Germinal center (tissue), 1 donor: ENCODE measurements at places on chromosomes 3 and 15.

DNA sequence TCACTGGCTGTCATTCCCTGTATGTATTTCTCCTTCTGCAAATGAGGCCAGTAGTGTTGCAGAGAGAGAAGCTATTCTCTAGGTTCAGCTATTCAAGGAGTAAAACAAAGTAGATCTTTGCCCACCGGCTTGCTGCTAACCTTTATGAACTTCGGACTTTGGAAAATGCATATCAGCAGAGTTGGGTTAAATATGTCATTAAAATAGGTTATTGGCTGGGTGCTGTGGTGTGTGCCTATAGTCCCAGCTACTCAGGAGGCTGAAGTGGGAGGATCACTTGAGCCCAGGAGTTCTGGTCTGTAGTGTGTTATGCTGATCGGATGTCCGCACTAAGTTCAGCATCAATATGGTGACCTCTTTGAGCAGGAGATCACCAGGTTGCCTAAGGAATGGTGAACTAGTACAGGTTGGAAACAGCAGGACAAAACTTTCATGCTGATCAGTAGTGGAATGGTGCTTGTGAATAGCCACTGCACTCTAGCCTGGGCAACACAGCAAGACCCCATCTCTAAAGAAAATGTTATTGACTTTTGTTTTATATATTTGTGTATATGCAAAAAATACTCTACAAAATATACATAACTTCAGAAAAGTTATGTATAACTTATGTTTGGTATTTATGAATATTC is 53.4 kb downstream of the SACM1L start:
- DNase-seq, result no peak

DNA sequence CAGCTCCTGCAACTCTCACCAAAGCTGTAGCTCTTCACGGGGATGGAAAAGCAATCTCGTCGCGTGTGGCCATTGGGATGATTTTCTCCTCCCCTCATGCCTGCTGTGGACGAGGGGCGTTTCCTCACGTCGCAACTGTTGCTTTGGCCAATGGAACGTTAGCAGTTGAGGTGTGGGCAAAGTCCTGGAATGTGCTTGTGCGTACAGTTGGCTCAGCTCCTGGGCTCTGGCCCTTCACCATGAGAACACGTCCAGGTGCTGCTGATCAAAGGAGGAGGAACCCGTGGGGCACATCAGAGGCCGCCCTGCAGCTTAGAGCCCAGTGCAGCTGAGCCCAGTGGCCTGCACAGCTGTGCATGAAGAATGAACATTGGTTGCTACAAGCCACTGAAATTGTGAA is 186.1 kb downstream of the TJP1 start:
- DNase-seq, result no peak

- DNase-seq, result no peak
Observed at GRCh38 chr3:58607816-58608215, 30.6 kb upstream of the FAM107A start.

DNA sequence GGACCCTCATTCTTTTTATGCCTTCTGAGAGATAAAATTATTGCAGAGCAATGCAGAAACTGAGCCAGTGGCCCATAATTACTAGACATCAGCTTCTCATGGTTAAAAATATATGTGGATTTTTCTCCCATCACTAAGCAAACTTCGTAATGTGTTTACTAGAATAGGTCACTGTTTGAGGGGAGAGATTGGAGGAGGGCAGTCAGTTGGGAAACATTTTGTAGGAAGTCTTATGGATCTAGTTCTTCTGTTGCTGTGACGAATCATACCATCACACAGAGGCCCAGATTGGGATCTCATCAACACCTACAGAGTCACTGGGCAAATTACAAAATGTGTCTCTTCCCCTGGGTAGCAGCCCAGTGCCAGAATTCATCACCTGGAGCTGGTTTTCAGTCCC is 81.4 kb downstream of the PDE8A start:
- DNase-seq, result no peak

DNA sequence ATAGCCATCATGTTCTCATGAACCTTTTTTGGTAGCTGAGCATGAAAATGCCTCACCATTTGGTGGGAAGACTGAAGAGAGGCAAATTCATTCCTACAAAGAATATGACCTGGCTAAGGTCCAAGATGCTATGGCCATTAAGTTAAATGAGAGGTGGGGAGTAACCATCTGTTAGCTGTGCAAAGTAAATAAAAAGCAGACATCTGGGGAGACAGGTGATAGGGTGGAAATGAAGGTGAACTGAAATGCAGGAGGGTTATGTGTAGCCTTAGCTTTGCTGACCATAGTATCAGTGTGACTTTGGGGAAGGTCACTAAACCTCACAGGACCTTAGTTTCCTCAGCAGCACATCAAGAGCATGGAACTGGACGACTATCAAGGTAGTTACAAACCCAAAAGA is 111.0 kb upstream of the STRIT1 start:
- DNase-seq, result no peak

DNA sequence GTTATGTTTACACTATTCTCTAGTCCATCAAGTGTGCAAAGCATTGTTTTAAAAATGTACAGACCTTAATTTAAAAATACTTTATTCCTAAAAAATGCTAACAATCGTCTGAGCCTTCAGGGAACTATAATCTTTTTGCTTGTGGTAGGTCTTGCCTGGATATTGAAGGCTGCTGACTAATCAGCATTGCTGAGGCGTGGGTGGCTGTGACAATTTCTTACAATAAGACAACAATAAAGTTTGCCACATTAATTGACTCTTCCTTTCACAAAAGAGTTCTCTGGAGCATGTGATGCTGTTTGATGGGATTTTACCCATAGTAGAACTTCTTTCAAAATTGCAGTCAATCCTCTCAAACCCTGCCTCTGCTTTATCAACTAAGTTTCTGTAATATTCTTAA is 384.0 kb upstream of the TGFBR2 start:
- no peak for DNase-seq

GRCh38 chr3:123295901-123296250 is 94.1 kb downstream of the SEC22A start:
- no peak for DNase-seq

DNA sequence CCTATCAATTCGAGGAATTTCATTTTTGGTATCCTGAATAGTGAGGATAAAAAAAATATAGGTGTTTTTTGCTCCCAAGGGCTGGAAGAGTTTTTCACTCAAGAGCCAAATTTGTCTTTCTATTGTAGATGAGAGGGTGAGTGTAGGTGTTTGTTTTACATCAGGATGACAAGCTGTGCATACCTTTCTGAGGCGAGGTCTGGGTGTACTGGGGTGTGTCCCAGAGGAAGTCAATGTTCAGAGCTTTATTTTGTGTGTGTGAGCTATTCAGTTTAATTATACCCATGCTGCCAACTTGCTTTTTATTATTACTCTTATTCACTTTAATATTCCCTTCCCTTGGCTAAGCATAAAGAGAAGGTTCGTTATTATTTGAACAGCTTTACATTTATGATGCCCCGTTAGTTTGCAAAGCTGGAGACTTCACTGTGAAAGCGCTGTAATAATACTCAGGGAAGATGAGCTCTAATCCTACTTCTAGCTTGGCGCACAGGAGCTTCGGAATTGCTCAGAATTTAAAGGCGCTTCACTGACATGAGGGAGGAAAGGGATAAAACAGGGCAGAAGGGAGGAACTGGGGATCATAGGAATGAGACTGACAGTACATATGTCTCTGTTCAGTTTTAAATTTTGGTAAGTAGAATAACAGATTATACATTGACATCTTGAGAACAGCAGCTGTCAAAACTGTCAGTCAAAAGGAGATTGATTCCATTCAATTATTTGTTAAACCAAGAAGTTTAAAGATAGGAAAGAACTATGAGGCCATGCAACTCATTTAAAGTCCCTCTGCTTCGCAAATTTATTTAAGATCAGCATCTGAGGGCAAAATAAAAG is 117.7 kb upstream of the TP63 start:
- DNase-seq, result no peak

DNA sequence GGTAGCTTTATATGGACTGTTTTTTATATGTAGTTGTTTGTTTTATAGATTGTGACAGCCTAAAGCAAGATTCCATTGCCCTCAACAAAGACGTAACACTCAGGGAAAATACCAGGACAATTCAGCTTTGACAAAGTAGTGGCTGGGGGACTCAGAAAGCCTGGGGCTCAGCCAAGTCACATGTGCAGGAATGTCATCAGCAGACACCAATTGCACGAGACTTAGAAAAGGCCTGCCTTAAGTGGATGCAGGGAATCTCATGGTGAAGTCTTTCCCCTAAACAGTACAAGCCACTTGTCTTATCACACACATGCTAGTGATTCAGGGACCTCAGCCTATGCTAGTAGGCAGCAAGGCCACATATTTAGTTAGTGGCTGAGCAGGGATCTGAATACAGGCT is 381.8 kb upstream of the THBS1 start:
- no peak for DNase-seq

DNA sequence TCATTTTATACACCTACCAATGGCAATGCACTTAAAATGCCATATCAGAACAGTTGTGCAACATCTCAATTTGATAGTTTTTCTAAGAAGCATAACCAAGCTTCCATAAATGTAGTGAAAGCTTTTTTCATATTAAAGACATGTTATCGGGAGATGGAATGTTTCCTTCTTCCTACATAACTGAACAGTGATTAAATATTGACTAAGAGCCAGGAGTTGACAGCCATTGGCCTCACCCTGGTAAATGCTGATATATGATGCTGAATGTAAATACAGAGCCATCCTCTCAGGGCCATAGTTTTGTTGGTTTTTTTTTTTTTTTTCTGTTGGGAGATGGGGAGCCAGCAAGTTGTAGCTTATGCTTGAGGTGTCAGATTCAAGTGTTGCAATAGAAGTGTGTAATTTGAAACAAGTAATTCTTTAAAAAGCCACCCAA is 203.3 kb upstream of the IL12A start:
- DNase-seq, result no peak

DNA sequence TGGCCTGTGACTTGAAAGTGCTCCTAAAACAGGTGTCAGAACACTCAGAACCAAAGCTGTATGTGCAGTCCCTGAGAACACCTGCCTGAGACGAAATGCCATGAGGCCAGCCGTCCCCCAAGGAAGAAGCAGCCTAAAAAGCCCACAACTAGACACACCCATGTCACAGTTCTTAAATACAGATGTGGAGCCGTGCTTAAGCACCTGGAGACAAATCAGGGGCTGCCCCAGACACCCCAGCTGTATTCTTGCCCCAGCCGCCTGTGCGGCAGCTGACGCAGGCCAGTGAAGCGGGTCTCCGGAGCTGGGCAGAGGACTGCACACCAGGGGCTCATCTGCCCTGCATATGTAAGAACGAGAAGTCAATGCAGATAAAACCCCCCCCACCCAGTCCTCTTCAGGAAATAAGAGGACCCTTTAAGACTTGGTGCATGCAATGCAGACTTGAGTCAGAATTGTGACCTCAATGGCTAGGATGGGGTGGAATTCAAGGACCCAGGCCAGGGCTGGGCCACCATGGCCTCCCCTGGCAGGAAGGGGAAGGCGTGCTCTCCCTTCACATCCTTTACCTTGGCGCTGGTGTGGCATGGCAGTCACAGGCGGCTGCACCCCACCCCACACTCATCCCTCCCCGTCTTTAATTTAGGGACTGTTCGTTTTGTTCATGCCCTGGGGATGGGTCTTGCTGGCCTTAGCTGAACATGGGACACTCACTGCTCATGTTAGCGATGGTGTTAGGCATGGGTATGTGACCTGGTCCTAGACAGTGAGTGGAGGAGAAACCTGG is 27.7 kb upstream of the PLXNA1 start:
- peak; percentile 53 for DNase-seq

DNA sequence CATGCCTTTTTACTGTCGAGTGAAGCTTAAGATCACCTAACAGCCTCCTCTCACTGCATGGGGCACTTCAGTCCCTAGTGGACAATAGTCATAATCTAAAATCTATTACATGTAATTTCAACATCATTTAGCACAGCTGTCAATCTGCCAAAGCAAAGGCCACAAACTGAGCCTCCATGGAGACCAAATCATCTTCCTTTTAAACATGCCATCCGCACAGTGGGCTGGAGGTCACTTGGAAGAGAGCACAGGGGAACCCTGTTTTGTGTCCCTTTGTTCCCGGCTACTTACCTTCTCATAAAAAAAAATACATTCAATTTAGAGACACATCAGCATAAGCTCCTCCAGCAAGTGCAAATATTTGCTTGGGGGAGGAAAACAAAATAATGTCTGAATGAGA is 167.3 kb downstream of the SQOR start:
- DNase-seq, result no peak

DNA sequence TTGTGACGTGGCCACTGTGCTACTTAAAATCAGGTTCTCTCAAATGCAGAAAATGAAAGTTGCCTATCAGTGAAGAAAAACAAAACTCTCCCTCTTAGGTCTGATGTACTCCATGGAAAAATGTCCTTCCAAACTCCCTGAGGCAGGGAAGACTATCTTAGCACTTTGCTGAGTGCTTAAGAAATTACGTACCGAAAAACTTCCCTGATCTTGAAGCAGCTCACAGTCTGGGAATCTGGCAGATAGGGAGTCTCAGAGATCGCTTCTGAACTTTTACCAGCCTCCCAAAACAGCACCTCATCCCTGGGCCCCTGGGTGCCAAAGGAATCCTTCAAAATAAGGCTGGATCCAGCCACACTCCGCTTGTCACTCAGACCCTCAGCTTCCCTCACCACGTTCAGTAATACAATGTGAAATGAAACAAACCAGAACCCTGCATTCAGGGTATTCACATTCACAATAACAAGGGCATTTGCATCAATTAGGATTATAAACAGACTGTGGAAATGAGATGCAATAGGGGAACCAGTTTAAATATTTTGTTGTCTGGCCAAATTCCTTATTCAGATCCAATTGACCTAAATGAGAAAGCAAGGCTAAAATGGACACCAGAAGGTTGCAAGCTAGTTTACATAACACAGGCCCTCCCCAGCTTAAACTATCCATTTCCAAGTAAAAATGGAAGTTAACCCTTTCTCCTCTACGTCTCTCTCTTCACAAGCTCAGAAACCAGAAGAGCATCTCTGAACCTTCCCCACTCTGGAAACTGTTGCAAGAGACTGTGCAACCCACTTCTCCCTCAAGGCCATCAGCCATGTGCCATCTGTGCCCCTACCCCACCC is 20.9 kb downstream of the OSBPL10 start:
- DNase-seq, result no peak

DNA sequence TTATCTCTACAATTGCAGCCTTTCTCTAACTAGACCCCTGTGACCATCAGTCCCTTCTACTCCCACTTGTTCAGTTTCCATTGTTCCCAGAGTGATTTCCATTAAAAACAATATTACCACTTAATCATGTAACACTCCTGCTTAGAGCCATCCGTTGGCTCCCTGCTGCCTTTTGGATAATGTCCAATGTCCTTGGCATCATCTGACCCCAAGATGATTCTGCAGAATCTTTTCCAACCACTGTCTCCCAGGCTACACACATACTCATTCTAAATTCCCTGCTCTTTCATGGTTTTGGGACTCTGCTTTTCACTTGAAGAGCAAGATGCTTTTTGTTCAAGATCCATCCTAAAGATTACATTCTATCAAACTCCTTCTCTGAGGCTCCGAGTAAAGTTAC is 7.1 kb downstream of the KCNH8 start:
- no peak for DNase-seq

GRCh38 chr15:89362203-89363101 is 27.8 kb upstream of the POLG start:
- DNase-seq, result no peak

GRCh38 chr3:14210843-14211594 is 32.4 kb downstream of the LSM3 start:
- no peak for DNase-seq
